ENCODE measurements at places on chromosomes 7 and 10.

DNA sequence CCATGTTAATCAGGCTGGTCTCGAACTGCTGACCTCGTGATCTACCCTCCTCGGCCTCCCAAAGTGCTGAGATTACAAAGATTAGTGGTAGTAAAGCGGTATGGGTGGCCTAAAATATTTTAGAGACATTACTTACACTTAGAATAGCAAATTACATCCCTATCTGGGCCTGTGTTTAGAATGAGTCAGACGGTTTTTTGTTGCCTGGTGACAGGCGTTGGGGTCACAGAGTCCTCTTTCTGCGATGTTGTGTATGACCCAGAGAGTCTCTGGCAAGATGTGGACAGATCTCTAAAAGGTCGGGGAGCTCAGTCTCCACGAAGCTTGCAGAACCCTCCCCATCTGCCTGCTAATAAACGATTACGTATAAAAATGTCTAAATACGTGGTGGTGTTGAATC is 39.6 kb upstream of the PRKCQ start:
- H3K36me3 ChIP-seq = peaks cover 2% of the 10 kb centered on the region
- no peaks in the 10 kb centered on the region for H3K4me1 ChIP-seq
- H3K27me3 ChIP-seq = no peaks in the 10 kb centered on the region
- H3K27ac ChIP-seq = no peak overlapping the region
- DNase-seq = no peak

- H3K27ac ChIP-seq = no peak overlapping the region
- peaks cover 34% of the 10 kb centered on the region for H3K36me3 ChIP-seq
- no peaks in the 10 kb centered on the region for H3K4me1 ChIP-seq
- DNase-seq = no peak
Measured at GRCh38 chr10:13144814-13145213, 16.5 kb upstream of the MCM10 start.

GRCh38 chr7:97204821-97205220 is 87.3 kb downstream of the SDHAF3 start:
- H3K4me3 ChIP-seq = no peak overlapping the region
- H3K4me1 ChIP-seq = no peaks in the 10 kb centered on the region
- no peak overlapping the region for H3K27ac ChIP-seq

- H3K4me3 ChIP-seq = no peak overlapping the region
- H3K4me1 ChIP-seq = no peaks in the 10 kb centered on the region
- H3K27me3 ChIP-seq = no peaks in the 10 kb centered on the region
- no peaks in the 10 kb centered on the region for H3K36me3 ChIP-seq
Measured at GRCh38 chr7:90271753-90272152, 26.8 kb downstream of the CFAP69 start.

DNA sequence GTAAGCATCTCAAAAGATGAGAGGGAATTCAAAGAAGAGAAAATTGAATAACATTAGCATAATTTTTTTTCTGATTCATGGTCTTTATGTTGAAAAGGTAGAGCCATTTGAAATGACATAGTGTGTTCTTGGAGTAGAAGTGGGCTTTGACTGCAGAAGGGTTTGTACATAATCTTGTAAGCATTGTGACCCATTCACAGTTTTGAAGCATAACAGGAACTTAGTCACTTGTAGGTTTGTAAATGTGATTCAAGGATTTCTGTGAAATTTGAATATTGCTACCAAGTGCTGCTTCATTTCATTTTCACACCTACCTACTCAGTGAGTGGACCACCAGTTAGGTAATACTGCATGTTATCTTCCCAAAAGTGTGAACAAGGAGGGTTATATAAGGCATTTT is 68.6 kb downstream of the PON1 start:
- H3K27me3 ChIP-seq = no peaks in the 10 kb centered on the region
- no peaks in the 10 kb centered on the region for H3K4me1 ChIP-seq
- H3K36me3 ChIP-seq = no peaks in the 10 kb centered on the region
- no peak overlapping the region for H3K27ac ChIP-seq
